ENCODE measurements at places on chromosomes 16 and 17.

GRCh38 chr16:21084631-21085225, 65.9 kb downstream of the DNAH3 start:
- DNase-seq, result no peak

- DNase-seq, result no peak
Measured at GRCh38 chr16:54648575-54648974, 282.1 kb upstream of the IRX5 start.

- no peak for DNase-seq
Measured at GRCh38 chr16:56931271-56931891, 561 bp upstream of the HERPUD1 start.

DNA sequence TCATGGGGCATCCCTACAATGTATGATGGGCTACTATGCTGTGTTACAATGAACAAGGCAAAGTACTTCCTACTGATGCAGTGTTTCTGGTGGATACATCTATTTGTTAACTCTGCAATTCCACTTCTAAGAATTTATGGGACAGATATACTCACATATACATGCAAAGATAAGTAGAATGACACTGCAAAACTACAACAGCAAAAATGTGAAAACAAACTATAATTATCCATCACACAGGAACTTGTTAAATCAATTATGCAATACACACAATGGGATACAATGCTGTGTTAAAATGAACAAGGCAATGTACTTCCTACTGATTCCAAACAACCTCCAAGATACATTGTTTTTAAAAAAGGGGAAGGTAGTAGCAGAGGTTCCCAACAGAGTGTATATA, 3.2 kb downstream of the DDX52 start:
- no peak for DNase-seq

- DNase-seq, result no peak
Measured at GRCh38 chr16:67372664-67373063, 20.6 kb downstream of the TPPP3 start.

All from stimulated activated naive CD8-positive, alpha-beta T cell treated with anti-CD3 and anti-CD28 coated beads, Interleukin-15, Interleukin-2, amounts not matched to agents 100 U/mL and 50 U/mL, for 24 hours (primary cell).